PC-3 (cell line): ENCODE measurements at places on chromosomes 11 and 22.
A peak's percentile ranks its signal among the peaks of the same experiment; 100 is the strongest.

GRCh38 chr11:35011944-35012343 lies 95.5 kb downstream of the PDHX start:
- no peak for DNase-seq

DNA sequence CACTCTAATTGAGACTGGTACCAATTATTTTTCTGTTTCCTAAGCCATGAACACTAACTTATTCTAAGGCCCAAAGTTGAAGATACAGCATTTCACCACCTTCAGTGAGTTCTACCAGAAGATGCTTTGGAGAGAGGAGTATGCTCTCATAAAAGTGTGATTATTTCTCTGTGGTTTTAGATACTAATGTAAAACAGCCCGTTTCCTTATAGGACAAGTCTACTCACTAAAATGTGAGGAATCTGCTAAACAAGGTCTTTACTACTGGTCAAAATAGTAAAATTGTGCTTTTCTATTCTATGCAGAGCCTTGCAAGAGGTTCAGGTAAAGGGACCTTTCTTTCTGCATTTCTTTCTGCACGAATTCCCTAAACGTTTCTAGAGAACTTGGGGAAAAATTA lies 2.4 kb downstream of the LGR4 start:
- DNase-seq, result no peak

DNA sequence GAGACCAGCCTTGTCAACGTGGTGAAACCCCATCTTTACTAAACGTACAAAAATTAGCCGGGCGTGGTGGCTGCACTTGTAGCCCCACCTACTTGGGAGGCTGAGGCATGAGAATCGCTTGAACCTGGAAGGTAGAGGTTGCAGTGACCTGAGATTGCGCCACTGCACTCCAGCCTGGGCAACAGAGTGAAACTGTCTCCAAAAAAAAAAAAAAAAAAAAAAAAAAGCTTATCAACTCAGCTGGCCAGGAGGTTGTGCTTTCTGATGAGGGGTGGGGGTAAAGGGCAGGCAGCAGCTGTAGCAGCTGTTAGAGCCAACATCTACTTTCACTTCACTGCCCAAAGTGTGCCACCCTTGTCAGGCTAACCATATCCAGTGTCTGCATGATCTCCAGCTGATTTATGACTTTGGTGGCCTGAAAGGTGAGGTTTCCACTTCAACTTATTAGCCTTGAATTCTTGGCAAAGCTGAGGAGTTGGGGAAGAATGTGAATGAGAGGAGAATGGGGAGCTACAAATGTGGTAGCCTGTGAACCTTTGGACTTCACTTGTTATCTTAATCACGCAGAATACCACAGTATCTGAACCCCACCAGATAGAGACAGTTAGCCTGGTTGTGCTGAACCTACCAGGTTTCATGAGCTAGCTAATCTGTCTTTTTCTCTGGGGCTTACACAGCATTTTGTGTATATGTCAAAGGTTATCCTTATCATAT lies 19.6 kb downstream of the RNF121 start:
- no peak for DNase-seq

DNA sequence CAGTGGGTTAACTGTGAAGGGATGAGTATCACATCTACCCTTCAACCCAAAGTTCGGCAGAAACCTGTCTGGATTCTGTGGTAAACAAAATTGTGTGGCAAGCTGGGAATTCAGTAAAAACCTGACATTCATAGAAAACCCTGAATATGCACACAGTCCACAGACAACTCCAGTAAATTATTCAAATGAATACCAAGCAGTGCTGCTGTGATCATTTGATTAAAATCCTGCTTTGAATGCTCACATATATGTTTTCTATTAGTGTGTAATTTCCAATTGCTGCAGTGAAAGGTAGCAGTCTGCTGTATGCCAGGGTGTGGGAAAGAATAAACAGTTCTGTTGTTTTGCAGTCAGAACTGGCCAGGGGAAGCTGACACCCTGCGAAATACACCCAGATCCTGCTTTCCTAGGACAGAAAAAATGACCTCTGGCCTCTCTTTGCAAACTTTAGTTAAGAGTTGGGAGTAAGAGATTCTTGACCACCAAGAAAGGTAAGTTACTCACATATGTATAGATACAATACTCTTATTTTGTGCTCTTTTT lies 217.8 kb downstream of the FAM76B start:
- no peak for DNase-seq

DNA sequence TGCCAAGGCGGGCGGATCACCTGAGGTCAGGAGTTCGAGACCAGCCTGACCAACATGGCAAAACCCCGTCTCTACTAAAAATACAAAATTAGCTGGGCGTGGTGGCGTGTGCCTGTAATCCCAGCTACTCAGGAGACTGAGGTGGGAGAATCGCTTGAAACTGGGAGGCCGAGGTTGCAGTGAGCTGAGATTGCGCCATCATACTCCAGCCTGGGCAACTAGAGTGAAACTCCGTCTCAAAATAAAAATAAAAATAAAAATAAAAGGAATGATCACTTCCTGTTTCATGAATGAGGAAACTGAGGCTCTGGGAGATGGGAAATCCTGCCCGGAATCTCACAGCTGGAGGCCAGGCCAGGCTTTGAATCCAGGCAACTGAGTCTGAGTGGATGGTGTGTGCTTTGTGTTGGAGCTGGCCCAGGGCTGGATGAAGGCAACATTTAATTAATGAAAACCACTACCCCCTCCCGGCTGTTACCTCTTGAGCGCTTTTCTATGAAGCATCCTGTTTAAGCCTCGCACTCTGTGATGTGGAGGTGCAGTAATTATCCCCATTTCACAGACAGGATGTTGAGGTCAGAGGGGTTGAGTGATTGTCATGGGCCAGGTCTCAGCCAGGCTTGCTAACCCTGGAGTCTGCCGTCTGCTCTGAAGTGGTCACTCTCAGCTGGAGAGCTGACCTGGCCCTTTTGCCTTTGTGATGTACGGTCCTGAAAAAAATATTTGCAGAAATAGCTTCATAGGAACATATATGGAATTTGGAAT lies 27.8 kb downstream of the LRP5 start:
- DNase-seq, result no peak

DNA sequence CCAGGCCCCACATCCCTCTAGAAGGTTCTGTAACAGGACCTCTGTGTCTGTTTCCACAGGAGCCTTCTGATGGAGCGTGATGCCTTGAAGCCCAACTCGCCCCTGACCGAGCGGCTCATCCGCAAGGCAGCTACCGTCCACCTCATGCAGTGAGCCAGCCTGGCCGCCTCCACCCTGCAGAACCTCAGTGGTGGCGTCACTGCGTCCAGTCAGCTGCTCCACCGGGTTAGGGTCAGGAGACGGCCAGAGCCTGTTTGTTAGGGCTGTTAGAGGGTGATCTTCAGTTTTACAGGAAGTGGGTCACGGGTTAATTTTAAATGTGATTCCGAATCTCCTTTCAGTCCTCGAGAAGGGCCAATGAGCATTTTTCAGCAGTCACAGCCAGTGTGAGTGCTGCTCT lies 3.9 kb upstream of the GTSE1 start:
- no peak for DNase-seq

DNA sequence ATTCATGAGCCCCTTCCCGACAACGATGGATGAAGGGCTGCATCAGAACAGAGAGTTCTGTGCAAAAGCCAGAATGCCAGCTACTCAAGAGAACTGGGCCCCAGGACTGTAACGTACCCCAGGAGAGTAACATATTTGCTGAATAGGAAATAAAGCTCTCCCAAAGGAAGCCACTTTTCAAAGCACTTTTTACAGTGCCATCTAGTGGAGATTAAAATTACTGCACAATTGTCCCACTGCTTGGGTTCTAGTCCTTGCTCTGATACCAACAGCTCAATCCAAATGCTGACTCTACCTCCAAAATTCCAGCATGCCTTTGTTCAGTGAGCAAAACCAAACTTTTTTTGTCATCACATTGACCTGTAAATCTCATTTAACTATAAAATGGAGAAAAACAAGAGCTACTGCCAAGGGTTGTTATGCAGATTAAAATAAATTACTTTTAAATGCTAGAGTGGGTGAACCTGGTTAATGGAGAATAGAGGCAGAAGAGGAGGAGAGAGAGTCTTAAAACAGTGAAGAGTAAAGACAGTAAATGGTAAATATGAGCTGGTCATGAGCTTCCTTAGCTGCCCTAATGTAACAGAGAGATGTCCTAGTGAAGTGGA lies 87.6 kb upstream of the FSHB start:
- peak; percentile 68 for DNase-seq

DNA sequence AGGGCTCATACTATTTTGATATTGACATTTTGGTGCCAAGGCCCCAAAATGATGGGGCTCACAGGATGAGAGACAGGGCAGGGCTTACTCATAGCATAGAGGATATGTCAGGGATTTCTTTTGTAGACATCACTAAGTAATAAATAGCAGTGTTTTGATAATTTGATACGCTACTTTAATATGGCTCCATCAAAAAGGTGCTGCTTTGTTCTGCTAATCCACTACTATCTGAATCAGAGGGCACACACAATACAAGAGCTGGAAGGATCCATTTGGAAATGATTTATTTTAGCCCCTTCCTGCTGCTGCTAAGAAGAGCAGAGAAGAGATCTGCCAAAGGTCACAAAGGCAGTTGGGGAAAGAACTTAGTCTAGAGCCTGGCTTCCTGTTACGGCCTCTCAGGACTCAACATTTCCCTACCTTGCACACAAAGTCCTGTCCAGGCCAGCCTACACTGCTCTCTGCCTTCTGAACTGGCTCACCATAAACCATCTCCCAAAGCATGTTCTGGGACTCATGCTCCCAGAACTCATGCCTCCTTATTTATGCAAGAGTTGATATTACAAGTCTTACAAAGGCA lies 261.3 kb upstream of the ARHGAP20 start:
- DNase-seq, result no peak

GRCh38 chr11:62854825-62855570 lies 15.6 kb upstream of the WDR74 start:
- no peak for DNase-seq

- DNase-seq, result no peak
Measured at GRCh38 chr22:19984851-19985811, 31.5 kb downstream of the ARVCF start.

DNA sequence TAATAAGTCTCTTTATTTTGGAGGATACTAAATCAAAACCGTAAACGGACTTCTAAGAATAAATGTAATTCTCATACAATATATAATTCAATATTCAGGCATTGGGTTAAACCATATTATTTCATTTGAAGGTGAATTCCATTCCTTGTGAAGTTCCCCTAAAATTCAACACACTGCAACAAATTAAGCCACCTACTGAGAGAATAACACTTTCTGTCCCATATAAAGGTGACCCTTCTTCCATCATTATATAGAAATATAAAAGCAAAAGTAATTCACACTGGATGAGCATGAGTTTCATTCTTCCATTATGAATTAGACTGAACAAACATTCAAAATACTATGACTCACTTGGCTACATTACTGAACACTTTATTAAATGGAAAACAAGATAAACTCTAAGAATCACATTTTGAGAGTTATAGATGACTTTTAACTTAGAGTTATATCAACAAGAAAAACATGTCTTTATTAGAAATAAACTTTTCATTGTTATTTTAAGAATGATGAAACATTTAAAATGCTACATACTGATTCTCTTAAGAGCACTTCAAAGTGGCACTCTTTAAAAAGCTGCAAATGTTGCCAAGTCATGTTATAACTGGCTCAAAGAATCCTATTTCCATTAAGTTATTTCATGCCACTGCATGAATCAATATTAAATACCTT lies 2.8 kb downstream of the SESN3 start:
- peak; percentile 29 for DNase-seq

DNA sequence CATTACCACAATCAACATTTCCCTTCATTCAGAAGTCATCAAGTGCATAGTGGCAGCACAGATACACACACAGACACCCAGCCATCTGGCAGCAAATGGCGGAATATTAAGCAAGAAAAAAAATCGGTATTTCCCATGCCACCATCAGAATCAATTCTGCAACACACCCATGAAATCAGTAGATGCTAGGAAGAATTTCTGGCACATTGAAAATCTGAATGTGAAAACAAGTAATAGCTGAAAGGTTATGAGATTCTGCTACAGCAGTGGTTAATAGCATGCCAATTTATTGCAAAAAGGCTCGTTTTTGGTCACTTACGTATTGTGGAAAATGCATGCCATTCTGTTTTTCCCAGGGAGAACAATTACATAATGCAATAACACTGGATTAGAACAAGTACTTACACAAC lies 91.1 kb downstream of the PICALM start:
- DNase-seq, result no peak

- DNase-seq, result peak; percentile 36
Measured at GRCh38 chr11:38680166-38680565, 2082.1 kb upstream of the RAG2 start.
